Activated CD8-positive, alpha-beta memory T cell treated with anti-CD3 and anti-CD28 coated beads for 1 hour (primary cell): ENCODE measurements at places on chromosomes 4 and X.

- no peak for DNase-seq
Measured at GRCh38 chr4:108917255-108917654, 154.4 kb upstream of the ETNPPL start.

- no peak for DNase-seq
Measured at GRCh38 chr4:81631958-81632441, 160.3 kb upstream of the RASGEF1B start.

DNA sequence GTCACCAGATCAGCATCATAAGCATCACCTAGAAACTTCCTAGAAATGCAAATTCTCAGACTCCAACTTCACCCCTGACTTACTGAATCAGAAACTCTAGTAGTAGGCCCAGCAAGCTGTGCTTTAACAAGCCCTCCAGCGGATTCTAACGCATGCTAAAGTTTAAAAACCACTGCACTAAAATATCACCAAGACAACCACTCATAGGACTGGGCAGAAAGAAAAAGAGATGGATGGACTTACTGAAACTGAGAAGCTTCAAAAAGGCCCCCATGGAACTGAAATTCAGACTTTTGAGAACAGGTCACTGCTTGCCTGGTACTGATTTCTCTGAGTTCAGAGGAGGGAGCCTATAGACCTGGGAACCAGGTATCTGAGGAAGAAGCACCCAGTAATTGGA is 40.1 kb downstream of the FAM241A start:
- no peak for DNase-seq

GRCh38 chr4:15912961-15913630 is 25.4 kb downstream of the FGFBP1 start:
- DNase-seq = no peak

GRCh38 chr4:182764137-182764536 is 153.0 kb downstream of the DCTD start:
- no peak for DNase-seq

GRCh38 chr4:186132577-186133242 is 28.2 kb downstream of the FAM149A start:
- no peak for DNase-seq

GRCh38 chr4:35710343-35710742 is 534.0 kb downstream of the ARAP2 start:
- no peak for DNase-seq

GRCh38 chrX:39726771-39727170 is 371.0 kb downstream of the BCOR start:
- no peak for DNase-seq

- no peak for DNase-seq
Measured at GRCh38 chr4:22988526-22988925, 295.8 kb downstream of the GBA3 start.
